ENCODE measurements at places on chromosomes 5 and 9.

DNA sequence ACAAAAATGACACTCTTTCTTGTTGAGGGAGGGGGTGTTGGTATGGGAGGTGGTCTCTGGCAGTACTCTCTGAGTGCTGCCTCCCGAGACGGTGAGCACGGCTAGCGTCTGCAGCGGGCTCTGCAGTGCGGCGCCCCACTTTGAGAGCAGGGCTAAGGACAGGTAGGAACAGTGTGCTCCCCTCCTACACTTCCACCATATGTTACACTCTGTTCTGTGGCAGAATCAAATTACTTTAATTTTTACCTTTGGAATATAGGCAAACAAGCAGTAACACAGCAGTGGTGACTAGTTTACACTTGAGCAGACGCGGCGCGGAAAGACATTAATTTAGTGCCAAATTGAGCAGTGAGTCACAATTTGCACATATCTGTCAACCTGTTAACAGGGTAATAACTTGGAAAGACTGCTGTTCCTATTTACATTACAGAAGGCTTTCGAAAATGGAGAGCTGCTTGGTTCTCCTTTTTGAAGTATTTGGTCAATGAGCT is 136.3 kb downstream of the MED27 start:
- DNase-seq = no peak

DNA sequence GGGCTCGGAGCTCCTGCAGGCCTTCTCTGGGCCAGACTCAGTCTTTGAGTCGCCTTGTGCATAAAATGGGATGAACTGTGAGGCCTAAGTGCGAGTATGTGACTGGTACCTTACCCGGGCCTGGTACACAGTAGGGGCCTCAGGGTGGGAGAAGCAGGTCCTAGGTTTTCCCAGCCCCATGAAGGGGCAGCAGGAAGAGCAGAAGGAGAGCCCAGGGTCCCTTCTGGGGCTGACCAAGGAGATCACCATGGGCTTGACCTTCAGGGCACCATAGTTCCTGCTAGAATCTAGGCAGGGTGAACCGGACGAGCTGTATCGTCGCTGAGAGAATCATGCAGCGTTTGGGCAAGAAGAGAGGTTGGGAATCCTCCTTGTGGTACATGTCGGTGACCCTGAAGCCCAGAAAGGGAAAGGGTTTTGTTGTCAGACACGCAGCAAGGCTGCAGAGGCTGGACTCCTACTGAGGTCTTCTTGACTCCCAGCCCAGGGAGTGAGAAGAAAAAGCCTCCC is 373 bp upstream of the PHYKPL start:
- DNase-seq = no peak

GRCh38 chr9:18923671-18924430 is 109.2 kb downstream of the SAXO1 start:
- no peak for DNase-seq

DNA sequence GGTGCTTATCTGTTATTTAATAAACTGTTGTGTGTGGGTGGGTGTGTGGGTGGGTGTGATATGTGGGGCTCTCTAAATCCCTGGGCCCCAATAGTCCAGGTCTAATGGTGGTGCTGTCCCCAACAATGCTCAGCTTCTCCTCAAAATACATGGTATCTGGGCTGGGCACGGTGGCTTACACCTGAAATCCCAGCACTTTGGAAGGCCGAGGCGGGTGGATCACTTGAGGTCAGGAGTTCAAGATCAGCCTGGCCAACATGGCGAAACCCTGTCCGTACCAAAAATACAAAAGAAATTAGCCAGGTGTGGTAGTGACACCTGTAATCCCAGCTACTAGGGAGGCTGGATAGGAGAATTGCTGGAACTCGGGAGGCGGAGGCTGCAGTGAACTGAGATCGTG is 4.5 kb upstream of the ORM1 start:
- DNase-seq = no peak

DNA sequence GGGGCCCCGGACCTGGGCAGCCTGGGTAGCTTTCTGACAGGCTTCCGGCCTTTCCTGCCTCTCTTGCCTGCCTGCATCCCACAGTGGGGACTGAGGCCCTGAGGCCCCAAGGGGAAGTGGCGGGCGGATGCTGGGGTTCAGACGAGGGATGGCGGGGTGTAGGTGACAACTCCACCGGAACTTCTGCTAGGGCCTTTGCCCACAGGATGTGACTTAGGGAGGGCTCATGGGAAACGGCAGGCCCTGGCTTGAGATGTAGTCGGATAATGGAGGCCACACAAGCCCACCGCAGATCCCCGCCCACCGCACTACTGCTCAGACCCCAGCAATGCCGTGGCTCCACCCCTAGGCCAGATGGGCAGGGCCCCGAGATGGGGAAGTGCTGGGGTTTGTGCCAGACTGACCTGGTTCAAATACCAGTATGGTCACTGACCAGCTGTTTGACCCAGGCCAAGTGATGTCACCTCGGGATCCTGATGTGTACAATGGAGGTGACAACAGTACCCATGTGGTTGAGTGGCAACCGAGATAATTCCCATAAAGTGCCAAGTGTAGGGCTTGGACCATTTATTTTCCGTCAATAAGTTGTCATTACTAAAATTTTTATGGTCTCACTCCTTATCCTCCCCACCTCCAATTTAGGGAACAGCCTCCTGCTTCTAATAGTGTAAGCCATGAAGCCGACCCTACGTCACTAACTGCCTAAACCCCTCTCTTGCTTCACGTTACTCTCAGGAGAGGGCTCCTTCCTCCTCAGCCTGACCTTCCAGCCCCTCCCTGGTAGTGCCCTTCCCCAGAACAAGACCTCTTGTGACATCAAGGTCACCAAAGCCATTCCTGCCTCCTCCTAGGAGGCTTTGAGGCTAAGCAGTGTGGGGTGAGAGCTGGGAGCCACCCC is 2.5 kb upstream of the CDK9 start:
- DNase-seq = no peak

DNA sequence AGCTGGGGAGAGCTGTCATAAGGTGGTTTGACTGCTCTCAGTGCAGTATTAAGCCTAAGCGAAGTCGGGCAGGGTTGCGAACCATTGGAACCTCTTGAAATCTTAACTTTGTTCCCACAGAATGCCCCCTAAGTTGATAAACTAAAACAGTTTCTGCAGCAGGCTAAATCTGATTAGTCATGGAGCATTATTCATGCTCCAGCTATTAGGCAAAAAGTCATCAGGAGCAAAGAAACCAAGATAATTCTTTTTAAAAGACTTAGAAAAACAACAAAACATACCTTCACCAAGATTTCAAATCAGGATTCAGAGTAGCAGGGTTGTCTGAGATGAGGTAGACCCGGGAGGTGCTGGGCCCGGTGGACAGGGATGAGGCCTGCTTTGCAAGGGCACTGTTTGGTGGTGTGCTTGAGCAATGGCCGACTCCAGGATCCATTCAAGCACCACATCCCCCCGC is 69.9 kb upstream of the PLPP1 start:
- DNase-seq = peak; percentile 16

DNA sequence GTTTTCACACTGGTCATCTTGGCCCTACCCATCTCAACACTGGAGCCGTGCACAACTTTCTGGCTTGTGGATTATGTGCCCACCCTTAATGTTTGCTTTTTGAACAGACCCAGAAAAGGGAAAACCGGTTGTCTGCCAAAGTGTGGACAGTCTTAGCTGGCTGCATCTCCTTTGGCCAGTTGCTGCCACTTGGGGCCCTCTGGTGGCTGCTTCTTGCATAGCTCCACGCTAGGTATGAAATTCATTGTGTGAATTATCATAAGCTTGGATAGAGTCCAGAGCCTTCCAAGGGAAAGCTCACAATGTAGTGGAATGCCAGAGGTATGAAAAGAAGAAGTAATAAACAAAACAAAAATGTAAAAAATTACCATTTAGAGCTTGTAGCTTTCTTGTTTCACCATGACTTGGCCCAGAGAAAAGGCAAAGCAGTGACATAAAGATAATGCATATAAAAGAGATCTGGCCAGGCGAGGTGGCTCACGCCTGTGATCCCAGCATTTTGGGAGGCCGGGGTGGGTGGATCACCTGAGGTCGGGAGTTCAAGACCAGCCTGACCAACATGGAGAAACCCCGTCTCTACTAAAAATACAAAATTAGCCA is 12.5 kb upstream of the SLC36A3 start:
- DNase-seq = peak; percentile 73

DNA sequence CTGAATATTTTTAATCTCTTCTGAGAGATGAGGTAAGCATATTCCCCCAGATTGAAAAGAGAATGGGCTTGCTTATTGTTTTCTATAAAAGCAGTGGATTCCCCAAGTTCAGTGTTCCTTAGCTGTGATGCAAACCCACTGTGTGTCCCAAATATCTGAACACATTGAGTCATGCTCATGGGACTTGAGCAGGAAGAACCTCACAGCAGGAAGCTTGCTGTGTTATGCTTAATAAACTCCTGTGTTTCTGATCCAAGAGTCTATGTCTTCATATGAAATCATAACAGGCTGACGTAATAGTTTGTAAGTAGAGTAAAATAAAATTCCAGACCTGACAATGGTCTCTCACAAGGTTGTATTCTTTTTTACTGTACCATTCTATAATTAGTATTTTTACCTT is 24.8 kb upstream of the LOX start:
- DNase-seq = peak; percentile 95

- peak; percentile 41 for DNase-seq
Observed at GRCh38 chr5:157744051-157745011, 819 bp downstream of the LSM11 start.

DNA sequence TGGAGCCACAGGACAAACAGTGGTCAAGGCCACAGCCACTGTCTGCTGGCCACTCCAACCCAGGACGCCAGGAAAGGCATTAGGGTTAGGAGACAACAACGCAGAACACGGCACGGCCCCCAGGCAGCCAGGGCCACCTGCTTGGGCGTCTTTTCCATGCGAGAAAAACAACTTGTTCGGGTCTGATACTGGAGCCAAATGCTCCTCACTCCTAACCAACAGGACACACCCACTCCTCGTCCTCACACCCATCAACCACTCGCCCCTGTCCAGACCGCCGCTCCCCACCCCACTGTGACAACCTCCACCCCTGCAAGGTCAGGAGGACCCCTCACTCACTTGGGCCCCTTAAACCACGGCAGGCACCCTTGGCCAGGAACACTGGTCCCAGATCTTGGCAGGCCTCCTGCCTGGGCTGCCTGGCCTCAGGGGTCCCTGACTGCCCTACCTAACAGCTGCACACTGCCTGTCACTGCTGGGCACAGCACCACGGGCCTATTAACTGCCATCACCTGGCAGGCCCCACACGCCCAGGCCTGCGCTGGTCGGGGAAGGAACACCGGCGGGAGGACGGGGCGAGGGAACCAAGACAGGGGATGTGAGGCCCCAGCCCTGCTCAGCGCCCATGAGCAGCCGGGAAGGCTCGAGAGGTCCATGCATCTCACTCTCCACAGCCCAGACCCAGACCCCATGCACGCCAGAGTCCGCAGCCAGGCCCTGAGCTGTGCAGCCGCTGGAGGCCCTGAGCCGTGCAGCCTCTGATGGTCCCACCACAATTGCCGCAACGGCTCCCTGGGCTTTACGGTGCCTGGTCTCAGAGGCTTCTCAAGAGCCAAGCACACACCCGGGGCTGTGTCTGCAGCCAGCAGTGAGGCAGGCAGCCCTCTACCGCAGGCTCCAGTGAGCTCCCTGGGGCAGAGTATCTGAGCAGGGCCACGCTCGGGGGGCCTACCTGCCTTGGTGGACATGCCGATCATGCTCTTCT is 13.8 kb downstream of the CLPTM1L start:
- no peak for DNase-seq

GRCh38 chr5:134093351-134093750 is 21.1 kb upstream of the TCF7 start:
- no peak for DNase-seq

Data from RKO (cell line).